Frontal cortex (tissue), 4 donors: ENCODE measurements at places on chromosomes 12 and 14. TPM values are rescaled to one million over a fixed set of nuclear protein-coding genes. Genes with fewer than 3 reads are reported as not detected.

KCNJ8 gene
- 6.5 TPM for total RNA-seq

BDKRB2 gene
- 0.41 TPM for total RNA-seq

DNAH10 gene
- 22.4 TPM for total RNA-seq

KRT75 gene
- not detected for total RNA-seq

STAB2 gene
- total RNA-seq = not detected

CD27 gene
- total RNA-seq = 0.41 TPM

REP15 gene
- total RNA-seq = 0.82 TPM

TEP1 gene
- total RNA-seq = 3.3 TPM

GPR84 gene
- not detected for total RNA-seq

SERPINA3 gene
- total RNA-seq = not detected

CLEC1A gene
- 0.41 TPM for total RNA-seq

CLEC4A gene
- 1.2 TPM for total RNA-seq

ACSS3 gene
- total RNA-seq = 4.1 TPM
